ENCODE measurements at places on chromosomes 2 and 18. TPM values are rescaled to one million over a fixed set of nuclear protein-coding genes. Genes with fewer than 3 reads are reported as not detected.

- no peak for DNase-seq
Observed at GRCh38 chr18:75215663-75216062, 5.1 kb downstream of the TSHZ1 start.

- DNase-seq: no peak
Observed at GRCh38 chr2:198134293-198134955, 330.0 kb downstream of the PLCL1 start.

DNA sequence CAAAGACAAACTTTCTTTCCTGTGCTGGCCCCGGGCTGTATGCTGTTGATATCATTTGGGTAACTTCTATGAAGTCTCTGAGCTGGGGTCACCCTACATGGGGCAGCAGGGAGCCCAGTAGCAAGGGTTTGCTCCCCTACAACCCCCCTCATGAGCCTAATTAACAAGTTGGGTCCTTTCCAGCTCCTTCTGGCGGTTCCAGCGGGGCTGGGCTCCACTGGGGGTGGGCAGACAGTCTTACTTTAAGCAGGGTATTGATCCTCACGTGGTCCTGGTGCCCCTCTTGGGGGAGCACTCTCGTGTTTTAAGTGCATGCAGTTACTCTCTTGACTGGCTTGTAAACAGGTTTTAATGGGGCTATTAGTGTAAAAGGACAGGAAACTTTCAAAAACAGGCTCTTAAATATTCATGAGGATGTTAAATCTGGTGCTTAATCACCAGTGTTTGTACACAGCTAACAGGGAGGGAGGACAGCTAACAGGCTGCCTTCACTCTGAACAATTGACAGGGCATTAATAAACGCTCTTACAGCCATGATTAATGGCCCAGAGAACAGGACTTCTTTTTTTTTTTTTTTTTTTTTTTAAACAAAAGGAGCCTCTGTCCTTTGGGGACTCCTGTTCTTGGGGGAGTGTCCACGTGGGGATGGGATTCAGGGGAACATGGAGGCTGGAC is 36.6 kb upstream of the SKOR2 start:
- no peak for DNase-seq

Gene HNMT
- 23.3 TPM for total RNA-seq

- no peak for DNase-seq
Observed at GRCh38 chr2:153661801-153662200, 183.2 kb upstream of the RPRM start.

DNA sequence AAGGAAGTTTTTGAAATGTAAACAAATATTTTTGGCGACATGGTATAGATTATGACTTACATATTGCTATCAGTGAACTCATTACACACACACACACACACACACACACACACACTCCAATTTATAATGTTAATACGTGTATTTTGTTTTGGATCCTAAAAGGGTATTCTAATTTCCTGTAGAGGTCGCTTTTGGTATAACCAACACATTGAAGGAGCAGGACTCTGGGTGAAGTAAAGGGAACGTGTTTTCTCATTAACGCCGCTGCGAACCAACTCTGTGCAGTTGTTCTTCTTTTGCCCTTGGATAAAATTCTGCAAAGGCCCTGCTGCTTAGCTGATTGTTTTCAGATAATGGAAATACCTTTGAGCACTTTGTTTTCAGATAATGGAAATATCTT is 190.4 kb downstream of the PMAIP1 start:
- no peak for DNase-seq

GRCh38 chr2:11478899-11479605 is 13.1 kb upstream of the E2F6 start:
- DNase-seq: no peak

DNA sequence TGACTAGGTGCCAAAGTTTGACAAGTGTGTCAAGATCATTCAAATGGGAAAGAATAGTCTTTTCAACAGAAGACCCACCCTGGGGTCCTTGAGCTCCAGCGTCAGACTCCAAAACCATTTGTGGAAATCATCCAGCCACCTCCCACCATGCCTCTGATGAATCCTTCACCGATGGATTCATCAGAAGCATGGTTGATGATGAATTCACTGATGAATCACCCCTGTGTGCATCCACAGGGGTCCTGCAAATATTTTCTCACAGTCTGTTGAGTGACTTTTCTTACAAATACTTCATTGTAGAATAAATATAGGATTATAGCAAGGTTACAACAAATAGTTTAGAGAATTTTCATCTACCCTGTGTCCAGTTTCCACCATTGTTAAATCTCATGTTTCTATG is 4.3 kb downstream of the UGT1A9 start:
- no peak for DNase-seq

Gene SLC25A52
- total RNA-seq: 0.45 TPM

Gene REG3A
- 0.45 TPM for total RNA-seq
